ENCODE measurements at places on chromosomes 1 and 21. TPM values are rescaled to one million over a fixed set of nuclear protein-coding genes. Genes with fewer than 3 reads are reported as not detected.
A peak's percentile ranks its signal among the peaks of the same experiment; 100 is the strongest.

Gene ASTN1
- 0.17 TPM for total RNA-seq

DNA sequence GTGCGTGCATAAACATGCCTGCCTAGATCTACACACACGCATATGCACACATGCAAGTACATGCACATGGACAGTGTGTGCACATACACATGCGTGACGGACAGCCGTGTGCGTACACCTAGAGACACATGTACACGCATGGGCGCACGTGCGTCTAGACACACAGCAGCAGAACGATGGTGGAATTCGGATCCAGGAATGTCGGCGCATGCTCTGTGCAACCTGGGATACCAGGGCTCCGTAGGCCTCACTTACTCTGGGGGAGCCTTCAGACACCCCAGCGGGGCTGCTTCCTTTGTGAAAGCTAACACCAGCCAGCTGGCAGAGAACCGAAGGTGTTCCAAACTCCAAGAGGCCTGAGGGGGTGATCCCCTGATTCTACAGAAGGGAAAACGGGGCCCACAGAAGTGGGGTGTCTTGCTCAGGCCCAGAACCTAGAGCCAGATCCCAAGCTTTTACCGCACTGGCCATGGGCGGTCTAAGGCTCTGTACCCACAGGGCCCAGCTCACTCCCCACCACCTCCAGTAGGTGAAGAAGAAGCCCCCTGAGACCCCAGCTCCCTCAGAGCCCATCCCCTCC is 27.4 kb upstream of the ARHGEF16 start:
- DNase-seq: no peak

DNA sequence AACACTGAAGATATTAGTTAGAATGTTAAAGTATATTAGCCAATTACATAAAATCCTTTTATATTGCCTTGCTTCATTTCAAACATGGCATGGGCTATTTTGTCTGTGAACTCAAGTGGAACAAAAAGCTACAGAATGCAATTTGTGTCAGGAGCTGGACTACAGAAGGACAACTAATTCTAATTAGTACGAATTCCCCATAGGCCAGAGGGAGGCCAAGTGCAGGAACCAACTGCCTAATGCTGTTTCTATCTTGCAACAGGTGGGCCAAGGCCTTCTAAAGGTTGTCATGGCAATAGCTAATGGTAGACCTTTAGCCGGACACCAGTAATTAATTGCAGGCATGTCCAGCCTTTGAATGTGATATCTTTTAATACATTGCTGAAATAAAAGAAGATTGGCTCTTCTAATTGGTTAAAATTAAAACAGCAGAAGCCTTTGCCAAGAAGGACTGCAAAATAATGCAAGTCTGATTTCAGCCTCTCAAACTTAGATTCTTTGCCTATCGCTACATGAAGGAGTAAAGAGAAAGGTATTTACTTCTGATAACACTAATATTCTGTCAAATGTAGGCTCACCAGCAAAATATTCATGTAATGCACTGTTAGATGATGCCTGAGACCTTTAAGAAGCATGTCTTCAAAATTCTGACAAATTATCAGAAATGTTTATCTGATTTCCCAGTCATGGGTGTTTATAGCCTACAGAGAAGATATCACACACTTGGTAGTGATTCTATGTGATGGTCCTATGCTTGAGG is 232.1 kb downstream of the LMO4 start:
- no peak for DNase-seq

GRCh38 chr1:151990856-151991198 is 2.8 kb downstream of the S100A10 start:
- peak; percentile 73 for DNase-seq

Gene PLEKHN1
- under 0.01 TPM for total RNA-seq

DNA sequence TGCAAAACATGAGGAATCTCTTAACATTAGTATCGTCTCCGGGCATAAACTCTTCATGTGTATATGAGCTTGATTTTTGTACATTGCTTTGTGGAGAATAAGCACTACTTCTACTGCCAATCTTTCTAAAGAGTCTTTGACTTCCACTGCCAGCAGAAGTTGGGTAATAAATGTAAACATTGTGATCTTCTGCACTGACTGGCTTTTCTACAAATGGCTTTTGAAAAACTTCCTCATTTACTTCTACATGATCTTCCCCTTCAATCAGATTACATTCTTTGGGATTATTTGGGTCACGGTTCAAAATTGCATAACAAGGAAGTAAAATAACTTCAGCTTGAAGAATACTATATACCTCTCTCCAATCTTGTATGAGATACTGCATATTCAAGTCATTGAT is 30.4 kb upstream of the SLC44A5 start:
- no peak for DNase-seq

Gene FYB2
- total RNA-seq: not detected

Gene CENPL
- total RNA-seq: 16.0 TPM

GRCh38 chr1:93537396-93537795 is 89.5 kb downstream of the FNBP1L start:
- DNase-seq: no peak

Gene PDE9A
- 1.8 TPM for total RNA-seq

Gene LCE1A
- total RNA-seq: not detected

- DNase-seq: no peak
Observed at GRCh38 chr1:20158358-20159070, 19.4 kb downstream of the PLA2G2F start.

DNA sequence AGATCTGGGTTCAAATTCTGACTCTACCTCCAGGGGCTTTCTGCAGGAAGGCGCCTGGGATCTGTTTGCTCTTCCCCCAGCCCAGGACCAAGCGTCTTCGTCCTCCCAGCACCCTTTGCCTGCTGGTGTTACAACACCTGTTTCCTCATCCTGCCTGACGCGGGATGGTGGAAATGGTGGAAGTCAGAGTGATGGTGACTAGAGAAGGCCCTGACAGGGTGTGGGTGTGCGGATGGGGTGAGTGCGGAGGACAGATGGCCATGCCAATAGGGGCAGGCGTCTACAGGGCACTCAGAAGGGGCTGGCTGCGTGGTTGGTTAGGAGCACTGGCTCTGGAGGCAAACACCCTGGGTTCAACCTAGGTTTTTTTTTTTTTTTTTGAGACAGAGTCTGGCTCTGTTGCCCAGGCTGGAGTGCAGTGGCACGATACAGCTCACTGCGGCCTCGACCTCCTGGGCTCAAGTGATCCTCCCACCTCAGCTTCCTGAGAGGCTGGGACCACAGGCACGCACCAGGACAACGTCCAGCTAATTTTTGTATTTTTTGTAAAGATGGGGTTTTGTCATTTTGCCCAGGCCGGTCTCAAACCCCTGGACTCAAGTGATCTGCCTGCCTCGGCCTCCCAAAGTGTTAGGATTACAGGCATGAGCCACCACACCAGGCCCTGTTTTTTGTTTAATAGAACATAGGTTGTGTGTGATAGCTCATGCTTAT is 1.5 kb downstream of the THEMIS2 start:
- no peak for DNase-seq

- peak; percentile 59 for DNase-seq
Observed at GRCh38 chr1:217881131-217881543, 250.0 kb downstream of the SPATA17 start.

DNA sequence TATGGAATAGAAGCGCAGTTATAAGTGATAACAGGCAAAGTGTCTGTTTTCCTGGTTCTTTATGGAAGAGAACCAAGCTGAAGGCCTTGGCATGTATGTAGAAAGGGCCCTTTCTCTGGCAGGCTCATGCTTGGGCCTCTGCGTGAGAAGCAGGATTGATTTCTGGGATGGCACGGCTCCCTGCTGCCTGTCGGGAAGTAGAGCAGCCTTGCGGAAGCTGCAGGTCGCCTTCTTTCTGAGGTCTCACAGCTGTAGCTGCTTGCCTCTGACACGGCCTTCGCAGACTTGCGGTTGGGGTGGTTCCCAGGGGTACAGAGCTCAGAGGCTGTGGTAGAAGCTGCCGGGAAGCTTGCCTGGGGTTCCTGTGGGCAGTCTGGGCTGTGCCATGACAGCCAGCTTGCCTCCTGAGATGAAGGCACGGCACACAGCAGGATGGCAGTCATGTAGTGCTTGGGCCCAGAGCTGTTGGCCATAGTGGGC is 39.4 kb downstream of the TRAPPC10 start:
- DNase-seq: peak; percentile 44

DNA sequence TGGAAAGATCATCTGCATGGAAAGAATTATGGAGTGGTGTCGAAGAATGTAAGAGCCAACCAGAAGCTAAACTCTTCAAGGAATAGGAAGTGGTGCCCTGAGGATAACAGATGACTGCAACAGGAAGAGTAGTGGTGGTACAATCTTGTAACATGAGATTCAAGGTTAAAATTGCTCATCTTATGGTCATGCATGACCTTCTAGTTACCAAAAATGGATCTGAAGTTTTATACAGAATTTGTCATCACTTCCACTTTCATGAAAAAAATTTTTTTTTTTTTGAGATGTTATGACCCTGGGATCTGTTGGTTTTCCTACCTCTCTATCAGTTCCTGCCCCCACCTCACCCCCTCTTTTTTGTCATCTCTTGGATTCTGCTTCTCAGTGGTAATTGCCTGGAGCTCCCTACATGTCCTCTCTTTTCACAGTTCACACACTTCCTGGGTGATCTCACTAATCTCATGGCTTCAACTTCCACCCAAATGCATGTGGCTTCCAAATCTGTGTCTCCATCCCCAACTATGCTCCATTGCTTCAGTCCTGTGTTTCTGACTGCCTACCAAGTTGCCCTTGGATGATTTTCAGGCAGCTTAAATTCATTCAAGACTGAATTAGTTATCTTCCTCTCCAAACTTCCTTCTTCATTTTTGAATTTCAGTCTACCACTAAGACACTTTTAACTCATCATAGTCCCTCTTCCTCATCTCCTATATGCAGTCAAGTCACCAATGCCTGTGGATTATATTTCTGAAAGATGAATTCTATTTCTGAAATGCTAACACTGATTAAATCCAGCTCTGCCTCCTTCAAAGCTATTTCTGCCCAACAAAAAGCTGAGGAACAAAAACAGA is 48.4 kb downstream of the SLAMF6 start:
- no peak for DNase-seq

- no peak for DNase-seq
Observed at GRCh38 chr1:46490406-46490655, 695 bp downstream of the DMBX1 start.

DNA sequence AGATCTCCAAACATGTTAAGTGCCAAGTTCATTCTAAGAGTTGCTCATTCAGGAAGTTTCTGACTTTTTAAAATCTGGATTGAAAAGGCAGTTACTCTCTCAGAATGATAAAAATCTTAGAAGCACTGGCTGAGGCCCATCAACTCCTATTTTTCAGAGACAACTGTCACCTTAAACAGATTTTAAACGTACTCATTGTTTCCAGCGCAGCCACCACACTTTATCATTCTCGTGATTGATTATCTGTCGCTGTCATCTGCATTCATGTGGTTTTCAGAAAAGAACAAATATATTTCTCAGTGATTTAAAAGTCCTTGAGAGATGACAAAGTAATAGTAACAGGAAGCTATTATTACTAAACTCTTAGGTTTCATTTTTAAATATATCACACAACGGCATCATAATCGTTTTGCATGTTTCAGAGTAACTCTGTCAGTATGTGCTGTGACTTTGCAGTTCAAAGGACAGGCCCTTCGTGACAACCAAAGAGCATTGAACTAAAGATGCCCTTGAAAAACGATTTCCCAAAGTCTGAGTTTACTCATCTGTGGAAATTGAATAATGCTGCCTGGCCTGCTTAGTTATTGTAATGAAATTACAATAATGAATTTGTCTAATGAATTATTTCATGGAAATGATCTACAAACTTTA is 14.9 kb upstream of the KCNK1 start:
- no peak for DNase-seq

Gene ZYG11A
- 0.77 TPM for total RNA-seq

GRCh38 chr1:160158031-160158430 is 6.6 kb downstream of the ATP1A4 start:
- DNase-seq: no peak

- no peak for DNase-seq
Observed at GRCh38 chr1:234782791-234783190, 172.8 kb upstream of the IRF2BP2 start.

All from fibroblast of lung (primary cell).